Keratinocyte (primary cell): ENCODE measurements at places on chromosomes 6 and 20.

GRCh38 chr6:34580707-34581560 is 24.8 kb upstream of the SPDEF start:
- no peak overlapping the region for H3K27ac ChIP-seq
- no peak for DNase-seq
- peaks cover 8% of the 10 kb centered on the region for H3K36me3 ChIP-seq
- H3K4me1 ChIP-seq: no peaks in the 10 kb centered on the region
- no peaks in the 10 kb centered on the region for H3K27me3 ChIP-seq

- no peaks in the 10 kb centered on the region for H3K36me3 ChIP-seq
- H3K27ac ChIP-seq: no peak overlapping the region
- no peaks in the 10 kb centered on the region for H3K4me1 ChIP-seq
- no peaks in the 10 kb centered on the region for H3K27me3 ChIP-seq
- peak; percentile 30 for DNase-seq
These were observed 542.3 kb downstream of the QKI start for GRCh38 chr6:163956571-163957407.

DNA sequence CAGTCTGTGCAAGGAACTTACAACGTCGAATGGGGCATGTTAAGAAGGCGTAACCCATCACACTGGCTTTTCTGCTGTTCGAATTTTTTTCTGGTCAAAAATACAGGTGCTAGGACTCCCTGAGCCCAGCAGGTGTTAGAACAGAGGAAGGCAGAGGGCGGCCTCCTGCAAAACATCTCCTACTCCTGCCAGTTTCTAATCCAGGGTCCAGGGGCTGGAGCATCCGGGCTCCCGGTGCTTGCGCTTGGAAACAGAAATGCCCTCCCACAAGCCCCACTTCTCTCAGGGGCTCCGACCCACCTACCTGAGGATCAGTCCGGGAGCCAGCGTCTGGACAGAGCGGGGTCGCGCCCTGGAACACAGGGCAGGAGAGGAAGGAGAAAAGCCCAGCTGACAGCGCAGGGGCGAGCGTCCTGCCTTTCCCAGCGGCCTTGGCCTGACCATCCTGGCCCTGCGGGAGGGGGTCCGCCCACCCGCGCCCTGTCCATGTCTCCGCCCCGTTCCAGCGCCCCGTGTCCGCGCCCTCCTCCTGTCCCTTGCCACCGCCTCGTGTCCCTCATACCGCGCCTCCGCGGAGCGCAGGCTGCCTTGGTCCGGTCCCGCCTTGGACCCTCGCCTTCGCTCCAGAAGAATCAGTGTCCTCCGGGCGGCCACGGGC is 14.8 kb upstream of the LPA start:
- no peak overlapping the region for H3K27ac ChIP-seq
- H3K4me3 ChIP-seq: no peak overlapping the region
- no peaks in the 10 kb centered on the region for H3K4me1 ChIP-seq
- DNase-seq: no peak
- peaks cover 11% of the 10 kb centered on the region for H3K27me3 ChIP-seq

DNA sequence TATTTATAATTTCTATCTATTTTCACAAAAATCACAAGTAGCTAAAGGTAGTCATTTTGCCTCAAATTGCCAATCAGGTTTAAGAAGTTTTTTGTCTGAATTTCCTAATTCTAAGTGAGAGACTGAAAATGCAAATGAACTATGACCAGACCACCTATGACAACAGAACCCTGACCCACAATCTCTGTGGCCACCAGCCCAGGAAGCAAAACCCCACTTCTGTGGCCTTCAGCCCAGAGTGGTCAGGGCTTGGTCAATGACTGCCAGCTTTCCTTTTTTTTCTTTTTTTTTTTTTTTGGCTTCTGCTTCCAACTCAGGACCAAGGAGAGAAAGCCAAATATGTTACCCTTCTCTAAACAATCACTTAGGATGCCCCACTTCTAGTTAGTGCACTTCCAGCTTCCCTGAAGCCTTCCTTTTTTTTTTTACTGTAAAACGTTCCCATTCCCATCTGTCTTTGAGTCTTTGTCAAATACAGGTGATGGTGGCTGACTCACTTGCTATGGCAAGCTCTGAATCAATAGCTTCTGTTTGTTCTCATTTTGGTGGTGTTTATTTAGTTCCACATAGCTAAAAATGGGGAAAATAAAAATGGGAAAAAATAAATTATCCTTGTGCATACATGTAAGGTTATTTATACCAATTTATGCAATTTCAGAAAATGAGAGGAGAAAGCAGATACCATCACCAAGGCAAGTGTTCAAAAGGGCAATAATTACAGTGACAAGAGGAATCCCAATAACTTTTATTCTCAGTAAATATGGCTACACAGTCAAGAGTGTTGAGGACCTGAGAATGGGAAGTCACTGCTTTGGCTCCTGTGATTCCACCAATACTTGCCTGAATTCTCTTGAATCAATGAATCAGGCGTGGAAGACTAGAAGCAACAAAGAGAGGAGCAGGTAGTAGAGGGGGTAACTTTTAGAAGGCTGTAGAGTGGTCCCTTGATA is 170.3 kb upstream of the PDE7B start:
- H3K4me1 ChIP-seq: peaks cover under 1% of the 10 kb centered on the region
- DNase-seq: no peak
- no peak overlapping the region for H3K27ac ChIP-seq
- no peak overlapping the region for H3K4me3 ChIP-seq

- H3K36me3 ChIP-seq: no peaks in the 10 kb centered on the region
- H3K27me3 ChIP-seq: no peaks in the 10 kb centered on the region
- H3K4me3 ChIP-seq: no peak overlapping the region
These were observed 3.6 kb upstream of the PHIP start for GRCh38 chr6:79081663-79082062.
